ENCODE measurements at places on chromosomes 3 and 15.

DNA sequence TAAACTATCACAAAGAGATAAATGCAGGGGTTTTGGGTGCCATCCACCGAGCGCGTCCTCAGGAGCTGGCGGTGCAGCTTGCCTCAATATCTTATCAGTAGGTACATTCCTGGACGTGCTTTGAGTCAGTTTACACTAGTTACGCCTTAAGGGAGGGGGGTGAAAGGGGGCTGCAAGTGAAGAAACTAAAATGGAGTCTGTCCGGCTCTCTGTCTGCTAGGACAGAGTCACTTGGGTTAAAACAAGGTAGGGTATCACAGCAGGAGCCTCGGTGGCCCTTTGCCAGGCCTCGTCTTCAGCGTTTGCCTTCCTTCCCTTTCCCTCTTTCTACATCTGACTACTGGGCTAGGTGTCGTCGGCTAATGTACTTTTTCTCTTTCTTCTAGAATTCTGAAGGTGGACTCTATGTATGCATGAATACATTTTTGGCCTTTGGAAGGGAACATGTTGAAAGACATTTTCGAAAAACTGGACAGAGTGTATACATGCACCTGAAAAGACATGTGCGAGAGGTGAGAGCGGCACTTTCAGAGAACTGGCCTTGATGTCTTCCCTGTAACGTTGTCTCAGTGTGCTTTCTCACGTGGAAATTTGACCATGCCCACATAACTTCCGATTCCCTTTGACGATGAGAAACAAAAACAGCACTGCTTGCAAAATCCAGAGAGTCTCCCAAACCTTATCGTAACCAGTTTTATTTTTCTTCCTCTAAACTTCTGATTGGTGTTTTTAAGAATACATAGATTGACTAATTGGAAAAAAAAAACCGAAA lies 28.8 kb downstream of the USP13 start:
- no peak for DNase-seq

GRCh38 chr3:137938876-137939275 lies 71.1 kb upstream of the CLDN18 start:
- DNase-seq = no peak

DNA sequence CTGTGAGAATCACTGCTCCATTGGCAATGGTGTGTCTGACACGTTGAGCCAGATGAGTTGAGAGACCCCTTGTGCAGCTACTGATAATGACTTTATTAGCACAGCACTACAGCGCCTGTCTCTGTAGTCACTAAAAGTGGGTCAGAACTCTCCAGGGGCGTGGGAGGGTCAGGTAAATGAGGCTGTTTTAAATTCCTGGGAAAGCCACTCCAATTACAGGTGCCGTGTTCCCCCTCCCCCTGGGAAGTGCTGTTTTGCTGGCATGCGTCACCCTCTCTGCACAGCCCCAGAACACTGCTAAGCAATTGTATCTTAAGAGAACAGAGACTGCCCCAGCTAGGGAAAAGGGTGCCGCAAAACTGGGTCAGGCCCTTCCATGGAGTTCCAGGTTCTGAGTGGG lies 21.5 kb upstream of the CPNE9 start:
- DNase-seq = no peak

DNA sequence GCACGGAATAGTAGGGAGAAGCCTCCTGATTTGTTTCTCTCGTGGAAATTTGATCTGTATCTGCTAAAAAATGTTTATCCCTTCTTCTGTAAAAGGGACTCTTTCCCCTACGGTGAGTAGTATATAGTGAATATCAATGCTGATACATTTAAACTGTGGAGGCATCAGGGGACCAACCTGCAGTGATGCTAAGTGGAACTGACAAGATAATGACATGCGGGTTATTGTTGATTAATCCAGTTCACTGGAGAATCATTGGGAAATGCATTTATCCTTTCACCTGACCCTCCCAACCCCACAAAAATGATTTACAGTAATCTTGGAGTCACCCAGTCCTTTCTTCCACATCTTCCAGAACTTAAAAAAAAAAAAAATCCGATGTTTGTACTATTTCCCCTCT lies 264.8 kb downstream of the PTPRG start:
- no peak for DNase-seq

DNA sequence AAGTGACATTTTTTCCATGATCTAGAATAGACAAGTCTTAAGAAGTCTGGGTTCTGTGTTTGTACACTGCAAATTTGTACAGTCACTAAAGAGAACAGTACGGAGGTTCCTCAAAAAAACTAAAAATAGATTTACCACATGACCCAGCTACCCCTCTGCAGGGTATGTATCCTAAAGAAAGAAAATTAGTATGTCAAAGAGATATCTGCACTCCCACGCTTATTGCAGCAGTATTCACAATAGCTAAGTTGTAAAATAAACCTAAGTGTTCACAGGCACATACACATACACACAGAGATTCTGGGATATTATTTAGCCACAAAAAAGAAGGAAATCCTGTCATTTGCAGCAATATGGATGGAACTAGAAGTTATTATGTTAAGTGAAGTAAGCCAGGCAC lies 120.4 kb downstream of the ZIC1 start:
- DNase-seq = no peak

GRCh38 chr3:159829056-159829455 lies 159.6 kb upstream of the IL12A start:
- no peak for DNase-seq

GRCh38 chr3:8768364-8769087 lies 887 bp downstream of the OXTR start:
- DNase-seq = no peak

DNA sequence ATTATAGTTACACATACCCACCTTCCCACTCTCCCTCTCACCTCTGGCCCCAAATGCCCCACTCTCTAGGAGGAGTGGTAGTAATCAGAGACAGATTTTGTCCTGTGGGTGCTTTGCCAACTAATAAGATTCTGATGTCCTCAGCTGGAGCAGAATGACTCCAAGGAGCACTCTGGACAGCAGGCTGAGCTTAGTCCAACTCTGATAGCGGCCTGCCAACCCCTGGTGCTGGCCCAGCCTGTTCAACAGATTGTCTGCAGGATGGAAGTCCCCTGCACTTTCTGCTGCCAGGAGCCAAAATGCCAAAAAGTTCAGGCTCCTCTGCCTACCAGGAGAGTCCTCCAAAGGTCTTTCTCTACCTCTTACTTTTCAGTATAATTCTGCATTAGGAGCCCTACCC lies 160.5 kb upstream of the UMPS start:
- DNase-seq = no peak

Data from endothelial cell (in vitro differentiated cells).